HT-29 (cell line): ENCODE measurements at places on chromosomes 2 and 18. TPM values are rescaled to one million over a fixed set of nuclear protein-coding genes. Genes with fewer than 3 reads are reported as not detected.

The SRD5A2 gene
- total RNA-seq: not detected in 2 replicates

DNA sequence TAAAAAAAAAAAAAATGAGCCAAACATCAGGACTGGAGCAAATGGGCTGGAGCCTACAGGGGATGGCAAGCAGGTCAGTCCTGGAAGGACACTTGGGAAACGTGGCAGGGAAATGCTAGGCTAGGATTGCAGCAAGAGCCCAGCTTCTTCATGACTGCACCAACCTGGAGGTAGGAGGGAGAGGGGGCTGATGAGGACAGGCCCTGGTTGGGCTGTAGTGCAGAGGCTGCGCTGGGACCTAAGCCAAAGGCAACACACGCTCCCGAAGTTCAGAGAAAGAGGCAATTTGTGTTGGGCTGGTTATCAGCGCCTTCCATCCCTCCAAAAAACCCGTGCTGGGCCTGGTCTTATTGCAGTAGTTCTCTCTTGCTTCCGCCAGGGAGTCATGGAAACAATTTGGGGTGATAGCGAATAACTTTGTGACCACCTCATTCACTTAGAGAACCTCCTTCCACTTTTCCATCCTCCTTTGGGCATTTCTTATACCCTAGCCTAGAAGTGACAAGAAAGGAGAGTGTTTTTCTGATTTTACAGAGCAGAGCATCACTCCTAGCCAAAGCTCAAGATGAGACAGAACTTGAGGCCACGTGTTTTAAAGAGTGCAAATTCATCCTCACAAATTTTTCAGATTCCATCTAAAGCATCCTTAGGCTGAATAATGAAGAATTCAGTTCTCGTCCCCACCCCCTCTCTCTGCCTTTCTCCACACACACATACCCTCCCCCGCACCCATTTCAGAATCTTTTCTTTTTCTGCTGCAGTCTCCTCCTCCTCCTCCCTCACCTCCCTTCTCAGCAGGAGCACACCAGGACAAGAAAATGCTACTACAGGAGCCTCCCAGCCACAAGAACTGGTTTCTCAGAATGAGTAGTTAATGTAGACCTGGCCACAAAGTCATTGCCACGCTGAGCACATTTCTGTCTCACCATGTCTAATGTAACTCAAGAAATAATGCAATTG is 82.5 kb upstream of the STPG4 start:
- no peak for DNase-seq

DNA sequence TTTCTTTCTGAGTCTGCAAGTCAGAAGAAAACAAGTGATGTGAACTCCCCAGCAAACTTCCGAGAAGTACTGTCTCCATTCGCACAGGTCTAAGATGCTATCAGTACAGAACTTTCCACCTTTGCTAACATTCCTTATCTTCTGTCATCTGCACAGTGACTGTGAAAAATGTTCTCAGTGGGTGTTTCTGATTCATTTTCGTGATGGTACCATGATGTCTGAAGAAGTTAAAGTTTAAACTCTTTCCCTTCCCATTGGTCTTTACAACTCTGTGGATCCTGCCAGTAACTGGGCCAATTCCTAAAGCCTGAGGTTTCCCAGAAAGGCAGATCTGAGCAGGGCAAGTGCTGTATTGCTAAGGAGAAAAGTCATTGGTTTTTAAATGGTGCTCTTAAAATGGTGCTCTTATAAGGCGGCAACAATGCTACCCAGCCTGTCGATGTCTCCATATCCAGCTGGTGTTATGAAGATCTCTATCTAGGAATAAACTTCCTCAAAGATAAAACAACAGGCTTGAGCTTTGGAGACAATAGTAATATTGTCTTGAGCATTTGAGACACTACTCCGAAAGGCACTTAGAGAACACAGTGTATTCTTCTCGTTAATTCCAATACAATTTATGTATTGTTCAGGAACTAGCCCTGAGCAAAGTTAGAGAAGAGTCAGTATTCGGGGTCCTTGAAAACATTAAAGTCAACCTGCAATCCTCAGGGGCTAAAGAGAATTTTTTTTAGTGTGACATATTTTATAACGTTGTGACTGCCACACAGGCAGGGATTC is 232.3 kb downstream of the OSR1 start:
- DNase-seq: no peak

GRCh38 chr18:23881778-23882177 is 132.8 kb upstream of the TTC39C start:
- no peak for DNase-seq
